ENCODE measurements at places on chromosomes 16 and 17.
A peak's percentile ranks its signal among the peaks of the same experiment; 100 is the strongest.

DNA sequence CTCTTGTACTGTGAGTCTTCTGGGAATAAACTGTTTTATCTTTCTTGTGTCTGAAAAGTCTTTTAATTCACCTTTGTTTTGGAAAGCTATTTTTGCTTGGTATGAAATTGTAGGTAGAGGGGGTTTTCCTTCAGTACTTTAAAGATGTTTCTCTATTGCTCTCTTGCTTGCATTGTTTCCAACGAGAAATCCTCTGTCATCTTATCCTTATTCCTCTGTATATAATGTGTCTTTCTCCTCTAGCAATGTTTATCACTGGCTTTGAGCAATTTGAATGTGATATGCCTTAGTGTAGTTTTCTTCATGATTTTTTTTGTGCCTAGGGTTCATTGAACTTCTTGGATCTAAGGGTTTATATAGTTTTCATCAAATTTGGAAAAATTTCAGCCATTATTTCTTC, 96.3 kb downstream of the CDK5R1 start:
- no peak for DNase-seq

- DNase-seq: no peak
These were observed 21.9 kb upstream of the EFCAB13 start for GRCh38 chr17:47301831-47302230.

DNA sequence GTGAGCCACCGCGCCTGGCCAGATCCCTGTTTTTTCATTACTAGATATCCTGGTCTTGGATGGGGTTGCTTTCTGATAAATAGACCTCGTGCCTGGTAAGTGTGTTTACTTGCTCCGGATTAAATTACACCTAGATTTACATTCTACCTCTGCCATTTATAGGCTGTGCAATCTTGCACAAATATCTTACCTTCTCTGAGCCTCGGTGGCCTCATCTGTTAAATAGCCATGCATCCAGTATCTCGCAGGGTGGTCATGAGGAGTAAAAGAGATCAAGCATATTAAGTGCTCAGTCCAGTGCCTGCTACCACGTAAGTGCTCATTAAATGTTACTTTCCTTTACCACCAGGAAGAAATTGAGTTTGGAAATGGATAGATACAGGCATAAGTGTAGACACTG, 98.4 kb downstream of the BMERB1 start:
- no peak for DNase-seq

DNA sequence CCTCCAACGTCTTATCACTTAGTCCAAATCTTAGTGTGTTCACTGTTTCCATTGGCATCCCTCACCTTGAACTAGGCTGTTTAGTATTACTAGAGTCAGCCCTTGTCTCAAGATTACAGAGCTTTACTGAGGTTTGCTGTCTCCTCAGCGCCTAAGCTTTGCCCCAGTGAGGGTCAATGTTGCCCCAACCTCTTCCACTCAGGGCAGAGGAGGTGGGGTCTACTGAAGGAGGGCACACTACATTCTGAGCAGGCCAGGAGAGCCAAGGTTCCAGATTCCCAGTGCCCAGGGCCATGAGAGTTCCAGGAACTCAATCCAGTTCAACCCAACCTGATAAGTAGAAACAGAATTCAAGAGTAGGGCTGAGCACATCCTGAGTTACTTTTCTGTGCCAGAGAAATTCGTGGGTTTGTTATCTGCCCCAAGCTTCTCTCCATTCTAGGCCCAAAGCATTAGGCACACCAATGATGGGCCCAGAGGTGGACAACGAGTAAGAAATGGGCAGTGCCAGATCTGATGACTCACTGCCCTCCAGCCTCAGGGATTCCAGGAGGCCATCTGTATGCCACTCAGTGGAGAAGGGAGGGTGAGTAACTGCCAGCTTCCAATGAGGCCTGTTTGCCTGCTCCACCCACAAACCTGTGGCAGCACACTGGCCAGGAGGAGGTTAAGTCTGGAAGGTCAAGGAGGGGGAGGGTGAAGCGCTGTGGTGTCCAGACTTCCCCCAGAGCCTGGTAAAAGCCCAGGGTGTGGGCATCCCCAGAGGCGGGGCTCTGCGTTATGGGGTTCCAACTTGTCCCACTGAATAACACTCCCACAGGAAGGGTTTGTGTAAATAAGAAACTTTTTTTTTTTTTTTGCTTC, 8.2 kb downstream of the TUBG2 start:
- DNase-seq: no peak

- DNase-seq: no peak
These were observed 13.2 kb downstream of the NGFR start for GRCh38 chr17:49508061-49508865.

- DNase-seq: no peak
These were observed 3.4 kb downstream of the TERF2 start for GRCh38 chr16:69382421-69382820.

DNA sequence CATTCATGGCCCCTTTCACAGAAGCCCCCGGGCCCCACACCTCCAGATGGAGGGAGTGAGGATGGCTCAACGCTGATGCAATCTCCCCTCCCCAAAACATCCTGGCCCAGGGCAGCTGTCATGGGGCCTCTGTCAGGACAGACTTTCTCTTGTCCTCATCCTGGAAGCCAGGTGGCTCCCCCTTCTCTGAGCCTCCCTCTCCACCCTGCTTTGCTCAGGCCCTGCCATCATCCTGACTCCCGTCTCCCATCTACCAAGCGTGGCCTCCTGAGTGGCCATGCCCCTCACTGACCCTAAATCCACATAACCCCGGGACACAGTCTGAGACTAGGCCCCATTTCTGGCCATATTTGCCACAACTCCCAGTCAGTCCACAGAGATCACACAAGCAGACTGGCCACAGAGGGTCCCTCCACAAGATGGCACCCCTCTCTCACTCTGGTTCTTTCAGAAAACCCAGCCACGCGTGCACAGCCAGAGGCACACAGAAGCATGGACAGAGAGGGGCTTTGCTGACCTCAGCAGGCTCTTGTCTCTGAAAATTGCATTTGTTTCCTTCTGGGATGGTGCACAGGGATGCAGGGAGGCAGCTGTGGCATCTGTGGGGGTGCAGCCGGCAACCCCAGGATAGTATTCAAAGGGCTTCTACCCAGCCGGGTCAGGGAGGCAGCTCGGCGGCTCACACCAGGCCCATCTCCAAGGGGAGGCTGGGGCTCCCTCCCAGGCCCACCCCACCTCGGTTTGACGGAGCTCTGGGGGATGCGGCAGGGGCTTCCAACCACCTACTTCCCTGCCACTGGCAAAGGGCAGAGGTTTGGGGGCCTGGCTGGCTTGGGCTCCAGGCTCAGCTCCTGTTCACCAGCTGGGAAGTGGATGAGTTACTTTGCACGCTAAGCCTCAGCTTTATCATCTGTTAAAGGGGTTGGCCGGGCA, 16.9 kb downstream of the DOC2B start:
- DNase-seq: peak; percentile 70

DNA sequence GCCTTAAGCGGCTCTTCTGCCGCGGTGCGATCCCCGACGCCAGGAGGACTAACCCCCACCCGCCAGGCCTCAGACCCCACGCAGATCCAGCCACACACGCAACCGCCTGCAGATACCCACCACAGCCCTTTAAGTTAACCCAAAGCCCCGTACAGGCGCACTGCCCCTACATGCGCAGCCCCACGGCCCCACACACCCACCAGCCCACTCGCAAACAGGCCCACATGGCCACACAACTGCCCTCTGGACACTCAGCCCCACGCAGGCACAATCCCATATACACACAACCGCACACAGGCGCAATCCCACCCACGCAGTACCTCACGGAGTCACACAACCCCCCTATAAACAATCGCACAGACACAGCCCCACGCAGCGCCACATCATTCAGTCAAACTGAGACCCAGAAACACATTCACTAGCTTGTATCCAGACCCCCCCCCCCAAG, 41.7 kb downstream of the RAI1 start:
- DNase-seq: peak; percentile 43

DNA sequence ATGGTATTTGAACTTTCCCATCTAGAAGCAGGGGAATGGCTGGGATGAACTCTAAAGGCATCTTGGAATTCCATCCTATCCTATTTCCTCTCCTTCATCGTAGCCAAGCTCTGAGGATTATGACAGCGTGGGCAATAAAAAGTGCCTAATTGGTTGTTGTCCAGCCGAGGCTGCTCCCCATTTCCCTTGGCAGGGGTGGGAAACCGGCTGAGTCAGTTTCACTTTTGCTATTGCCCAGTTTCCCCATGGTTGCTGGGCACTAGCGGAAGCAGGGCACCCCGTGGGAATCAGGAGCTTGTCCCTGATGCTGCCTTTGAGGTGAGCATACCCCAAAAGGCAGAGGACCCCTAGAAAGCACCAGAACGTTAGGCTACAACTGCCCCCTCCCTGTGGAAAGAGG, 13.8 kb upstream of the SP2 start:
- DNase-seq: no peak

DNA sequence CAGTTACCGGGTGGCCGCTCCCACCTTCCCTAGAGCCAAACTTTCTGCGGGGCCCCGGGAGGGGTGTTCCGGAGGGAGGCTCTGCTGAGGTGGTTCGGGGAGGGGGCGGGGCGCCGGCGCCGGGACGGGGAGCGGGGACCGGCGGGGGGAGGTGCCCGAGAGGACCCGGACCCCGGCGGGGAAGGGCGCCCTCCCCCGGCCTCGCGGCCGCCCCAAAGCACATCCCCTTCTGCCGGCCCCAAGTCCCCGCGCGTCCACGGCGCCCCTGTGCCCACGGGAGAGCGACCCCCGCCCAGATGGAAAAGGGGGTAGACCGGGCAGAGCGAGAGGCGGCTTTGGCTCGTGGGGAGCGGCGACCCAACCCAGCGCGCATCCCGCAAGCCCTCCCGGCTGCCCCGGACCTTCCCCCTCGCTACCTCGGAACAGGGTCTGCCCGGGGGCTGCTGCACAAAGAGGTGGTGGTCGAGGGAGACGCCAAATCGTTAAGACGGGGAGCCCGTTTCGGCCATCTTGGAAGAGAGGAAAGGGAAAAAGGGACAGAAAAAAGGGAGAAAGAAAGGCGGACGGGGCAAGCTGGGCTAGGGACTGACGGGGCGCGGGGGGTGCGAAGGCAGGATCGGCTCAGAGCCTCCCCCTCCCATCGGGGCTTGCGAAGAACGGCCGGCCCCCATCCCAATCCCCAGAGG, 530 bp downstream of the PCGF2 start:
- no peak for DNase-seq

- DNase-seq: no peak
These were observed 17.0 kb downstream of the PITPNA start for GRCh38 chr17:1545618-1546017.

DNA sequence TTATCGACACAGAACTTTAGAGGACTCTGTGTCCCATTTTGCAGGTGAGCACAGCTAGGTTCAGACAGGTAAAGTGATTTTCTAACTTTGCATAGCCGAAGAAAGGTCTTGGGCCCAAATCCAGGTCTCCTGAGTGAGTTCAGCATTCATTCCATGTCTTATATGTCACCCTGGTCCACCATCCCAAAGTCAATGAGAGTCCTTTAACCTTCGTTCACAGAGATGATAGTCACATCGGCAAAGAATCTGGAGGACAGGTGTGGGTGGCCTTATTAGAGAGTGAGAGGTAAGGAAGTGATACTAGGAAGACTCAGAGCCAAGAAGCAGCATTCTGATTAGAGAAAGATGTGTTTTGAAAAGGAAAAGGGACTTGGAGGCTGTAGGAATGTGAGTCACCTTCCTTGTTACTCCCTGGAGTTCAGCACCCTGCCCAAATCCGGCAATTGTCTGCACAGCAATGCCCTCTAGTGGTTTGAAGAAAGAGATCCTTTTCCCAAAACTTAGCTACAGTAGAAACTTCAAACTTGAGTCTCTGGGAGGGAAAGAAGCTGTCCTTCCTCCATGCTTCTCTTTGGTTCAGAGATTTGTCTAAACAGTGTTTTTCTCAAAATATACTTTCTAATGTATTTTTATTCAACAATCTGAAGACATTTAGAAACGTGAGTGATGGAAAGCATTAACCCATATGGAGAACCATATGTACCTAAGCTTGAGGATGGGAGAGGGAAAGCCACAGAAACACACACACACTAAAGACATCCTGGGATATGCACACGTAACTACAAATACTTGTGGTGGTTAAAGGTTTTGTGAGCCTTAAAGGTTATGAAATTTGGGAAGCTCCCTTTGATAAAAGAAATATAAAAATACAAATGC, 96.4 kb upstream of the SHISA6 start:
- peak; percentile 39 for DNase-seq

GRCh38 chr17:79235808-79236207, 161.2 kb downstream of the ENGASE start:
- DNase-seq: no peak

GRCh38 chr17:48555258-48556228, 10.6 kb upstream of the HOXB2 start:
- no peak for DNase-seq

- no peak for DNase-seq
These were observed 123.5 kb upstream of the CHMP6 start for GRCh38 chr17:80868022-80868609.

- no peak for DNase-seq
These were observed 10.5 kb downstream of the DBNDD1 start for GRCh38 chr16:90008708-90009145.

- DNase-seq: peak; percentile 81
These were observed 21.7 kb downstream of the SLC25A10 start for GRCh38 chr17:81733507-81734404.

GRCh38 chr17:6028294-6028693, 41.9 kb upstream of the WSCD1 start:
- no peak for DNase-seq

GRCh38 chr17:1260086-1260769, 10.0 kb upstream of the BHLHA9 start:
- DNase-seq: no peak

DNA sequence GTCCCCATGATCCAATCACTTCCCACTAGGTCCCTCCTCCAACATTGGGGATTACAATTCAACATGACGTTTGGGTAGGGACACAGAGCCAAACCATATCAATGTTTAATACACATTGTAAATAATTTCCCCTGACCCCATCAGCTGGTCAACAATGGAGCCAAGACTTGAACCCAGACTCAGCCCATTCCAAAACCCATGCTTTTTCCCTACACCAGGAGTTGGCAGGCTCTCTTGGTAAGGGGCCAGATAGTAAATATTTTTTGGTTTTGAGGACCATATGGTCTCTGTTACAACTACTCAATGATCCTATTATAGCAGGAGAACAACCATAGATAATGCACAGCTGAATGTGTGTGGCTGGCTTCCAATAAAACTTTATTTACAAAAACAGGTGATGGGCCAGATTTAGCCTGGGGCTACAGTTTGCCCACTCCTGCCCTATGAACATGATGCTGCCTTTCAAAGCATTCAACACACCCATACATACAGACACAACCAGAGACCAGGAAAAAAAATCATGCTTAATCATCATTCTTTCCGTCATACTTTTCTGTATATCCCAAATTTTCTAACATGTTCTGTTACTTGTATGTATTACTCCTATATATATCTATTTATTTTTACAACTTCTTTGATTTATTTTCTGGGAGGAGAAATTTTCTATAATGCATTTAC, 22.1 kb upstream of the MSI2 start:
- no peak for DNase-seq

DNA sequence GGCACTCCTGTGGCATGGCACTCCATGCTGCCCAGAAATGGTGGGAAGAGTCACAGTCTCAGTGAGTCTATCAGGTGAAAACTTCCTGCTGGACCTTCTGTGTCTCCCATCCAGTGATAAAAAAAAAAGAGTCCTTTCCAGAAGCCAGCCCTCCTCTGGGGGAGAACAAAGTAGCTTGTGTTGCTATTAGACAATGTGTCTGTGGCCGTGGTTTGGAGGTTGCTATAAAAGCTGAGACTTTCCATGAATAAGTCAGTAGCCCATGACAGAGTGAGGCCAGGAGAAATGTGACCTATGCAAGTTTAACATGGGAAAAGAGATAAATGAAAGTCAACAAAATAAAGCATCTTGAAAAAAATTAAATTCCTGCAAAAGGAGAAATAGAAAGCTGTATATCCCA, 250.7 kb upstream of the MON1B start:
- no peak for DNase-seq

GRCh38 chr16:50208460-50208931, 55.4 kb downstream of the TENT4B start:
- no peak for DNase-seq

- DNase-seq: no peak
These were observed 17.5 kb downstream of the NOS2 start for GRCh38 chr17:27782791-27783206.

Measured in dorsolateral prefrontal cortex (tissue), 122 donors.